ENCODE measurements at places on chromosomes 4 and X. TPM values are rescaled to one million over a fixed set of nuclear protein-coding genes. Genes with fewer than 3 reads are reported as not detected.

The MAGEC2 gene
- total RNA-seq, result not detected

The SEC24D gene
- 36.1 TPM for total RNA-seq

The GJB1 gene
- total RNA-seq, result not detected

The NFKB1 gene
- total RNA-seq, result 142 TPM

The ZFP42 gene
- total RNA-seq, result not detected

The DAPP1 gene
- total RNA-seq, result 39.5 TPM

The ADH1B gene
- not detected for total RNA-seq

The HMX1 gene
- total RNA-seq, result not detected

The SMIM10 gene
- not detected for total RNA-seq

The HS6ST2 gene
- total RNA-seq, result not detected

The CYLC1 gene
- not detected for total RNA-seq

The RPS6KA6 gene
- total RNA-seq, result not detected

The TACR3 gene
- not detected for total RNA-seq
